Kidney glomerular epithelial cell (primary cell): ENCODE measurements at places on chromosomes 11 and 22.

GRCh38 chr11:96317985-96318384 lies 25.0 kb downstream of the MAML2 start:
- no peak for DNase-seq

DNA sequence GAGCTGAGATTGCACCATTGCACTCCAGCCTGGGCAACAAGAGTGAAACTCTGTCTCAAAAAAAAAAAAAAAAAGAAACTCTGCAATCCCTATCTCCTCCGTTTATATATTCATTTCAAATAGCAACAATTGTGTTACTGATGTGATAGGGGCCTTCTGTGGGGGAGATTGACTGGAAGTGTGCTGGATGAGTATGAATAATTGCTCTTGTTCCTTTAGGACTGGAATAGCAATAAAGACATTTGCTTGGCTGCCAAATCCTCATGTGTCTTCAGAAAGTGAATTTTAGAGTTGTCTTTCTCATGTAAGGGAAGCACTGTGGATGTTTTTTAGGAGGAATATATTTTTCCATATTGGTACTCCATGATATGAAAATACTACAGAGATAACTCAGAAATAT lies 21.1 kb upstream of the ME3 start:
- DNase-seq = no peak

- no peak for DNase-seq
These were observed 4.3 kb upstream of the TRIM44 start for GRCh38 chr11:35658020-35658948.

- no peak for DNase-seq
These were observed 232.2 kb downstream of the DDX10 start for GRCh38 chr11:108897071-108897481.

- DNase-seq = no peak
These were observed 715.8 kb upstream of the LRRC4C start for GRCh38 chr11:42175203-42175602.

- DNase-seq = peak; percentile 80
These were observed 179.4 kb downstream of the CADM1 start for GRCh38 chr11:115324581-115325432.

DNA sequence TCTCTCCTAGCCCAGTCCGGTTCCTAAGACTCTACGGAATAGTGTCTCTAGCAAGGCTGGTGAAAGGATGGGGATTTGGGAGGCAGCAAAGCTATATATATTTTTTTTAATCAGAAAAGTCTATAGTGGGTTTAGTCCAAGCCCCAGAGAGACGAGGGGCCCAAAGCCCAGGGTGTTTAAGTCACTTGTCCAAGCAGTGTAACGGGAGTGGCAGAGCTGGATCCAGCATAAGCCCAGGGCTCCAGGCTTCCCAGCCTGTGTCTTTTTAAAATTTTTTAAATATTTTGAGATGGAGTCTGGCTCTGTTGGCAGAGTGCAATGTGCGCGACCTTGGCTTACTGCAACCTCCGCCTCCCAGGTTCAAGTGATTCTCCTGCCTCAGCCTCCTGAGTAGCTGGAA lies 6.8 kb downstream of the GRIK4 start:
- DNase-seq = no peak

GRCh38 chr11:87397011-87397865 lies 359.5 kb downstream of the TMEM135 start:
- DNase-seq = no peak

- DNase-seq = no peak
These were observed 28.7 kb downstream of the ZNRF3 start for GRCh38 chr22:28911777-28912669.

DNA sequence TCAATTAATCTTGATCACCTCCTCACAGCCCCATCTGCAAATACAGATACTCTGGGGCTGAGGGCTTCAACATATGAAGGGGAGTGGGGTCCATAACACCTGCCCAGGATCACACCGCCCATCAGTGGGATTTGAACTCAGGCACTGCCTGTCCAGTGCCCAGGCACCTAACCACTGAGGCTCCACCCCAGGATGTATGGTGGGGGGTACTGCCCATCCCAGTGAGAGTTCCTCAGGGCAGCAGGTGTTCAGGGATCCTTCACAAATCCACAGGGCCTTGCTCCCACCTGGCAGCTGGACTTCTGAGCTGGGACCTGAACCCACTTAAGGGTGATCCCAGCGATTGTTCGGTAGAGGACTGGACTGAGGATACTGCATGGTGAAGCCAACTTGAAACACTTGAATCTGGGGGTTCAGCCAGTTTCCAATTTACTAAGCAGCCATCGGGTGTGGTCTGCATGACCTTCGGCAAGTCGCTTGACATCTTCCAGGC lies 33.3 kb downstream of the PRDM11 start:
- no peak for DNase-seq

GRCh38 chr11:8321876-8322275 lies 58.2 kb upstream of the LMO1 start:
- DNase-seq = no peak

- no peak for DNase-seq
These were observed 123.4 kb downstream of the CYP2R1 start for GRCh38 chr11:14768526-14769188.

DNA sequence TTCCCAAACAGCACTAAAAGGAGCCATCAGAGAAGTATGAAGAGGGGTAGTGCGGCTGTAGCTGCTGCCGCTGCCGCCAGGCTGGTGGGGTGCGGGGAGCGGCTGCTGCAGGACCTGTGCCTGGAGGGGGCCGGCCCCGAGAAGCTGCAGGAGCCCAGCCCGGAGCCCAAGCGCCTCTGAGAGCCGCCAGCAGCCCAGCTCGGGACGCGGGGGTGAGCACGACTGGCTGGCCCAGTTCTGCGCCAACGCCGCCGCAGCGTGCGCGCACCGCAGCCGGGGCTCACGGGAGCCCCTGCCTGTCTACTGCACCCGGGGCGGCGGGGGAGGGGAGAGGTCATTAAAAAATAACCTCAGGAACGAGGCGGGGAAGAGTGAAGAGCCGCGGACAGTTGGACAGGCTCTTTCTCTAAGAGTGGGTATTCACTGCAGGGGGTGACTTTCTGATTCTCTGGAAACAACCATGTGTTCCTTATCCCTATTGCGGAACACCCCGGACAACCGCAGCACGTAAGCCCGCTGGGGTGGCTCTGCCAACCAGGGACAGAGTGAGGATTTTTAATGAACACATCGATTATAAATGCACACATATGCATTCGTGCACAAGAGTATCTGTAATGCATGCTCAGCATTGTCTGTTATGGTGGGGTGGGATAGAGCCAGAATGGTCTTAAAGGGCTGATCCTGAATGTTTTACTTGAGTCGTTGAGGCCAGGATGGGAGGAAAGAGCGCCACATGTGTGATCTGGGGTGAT lies 453 bp downstream of the GAS2 start:
- DNase-seq = no peak
